Psoas muscle (tissue), 8 donors: ENCODE measurements at places on chromosomes 1 and 21. TPM values are rescaled to one million over a fixed set of nuclear protein-coding genes. Genes with fewer than 3 reads are reported as not detected.

The RHD gene
- total RNA-seq, result 0.12 TPM

GRCh38 chr1:933603-933940, 9.8 kb downstream of the SAMD11 start:
- no peaks in the 10 kb centered on the region for H3K36me3 ChIP-seq
- H3K27me3 ChIP-seq, result no peaks in the 10 kb centered on the region
- H3K4me1 ChIP-seq, result peaks cover 8% of the 10 kb centered on the region
- no peak overlapping the region for H3K27ac ChIP-seq

The PRELP gene
- 7.4 TPM for total RNA-seq

GRCh38 chr1:186492531-186493291, 31.8 kb upstream of the PDC start:
- no peak overlapping the region for H3K4me3 ChIP-seq
- H3K27me3 ChIP-seq, result no peaks in the 10 kb centered on the region
- H3K27ac ChIP-seq, result no peak overlapping the region
- DNase-seq, result no peak
- H3K4me1 ChIP-seq, result no peaks in the 10 kb centered on the region

DNA sequence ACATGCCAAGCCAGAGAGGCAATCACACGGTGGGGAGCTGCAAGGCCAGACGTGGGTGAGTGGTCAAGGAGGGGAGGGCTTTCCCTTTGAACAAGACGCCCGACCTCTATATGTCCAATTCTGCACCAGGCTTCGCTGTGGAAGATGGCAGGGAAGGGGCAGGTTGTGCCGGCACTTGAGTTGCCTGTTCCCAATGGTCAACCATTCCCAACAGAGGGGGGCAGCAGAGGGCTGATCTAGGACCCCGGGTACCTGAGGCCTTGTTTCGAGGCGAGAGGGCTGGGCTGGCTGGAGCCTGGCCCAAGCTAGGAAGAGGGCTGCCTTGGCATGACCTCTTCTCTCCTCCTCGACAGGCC, 64.9 kb downstream of the TMEM53 start:
- H3K4me3 ChIP-seq, result no peak overlapping the region
- H3K36me3 ChIP-seq, result no peaks in the 10 kb centered on the region
- H3K27ac ChIP-seq, result no peak overlapping the region
- H3K4me1 ChIP-seq, result no peaks in the 10 kb centered on the region
- peaks cover 3% of the 10 kb centered on the region for H3K27me3 ChIP-seq

GRCh38 chr1:76037324-76037723, 37.2 kb upstream of the ST6GALNAC3 start:
- H3K27me3 ChIP-seq, result no peaks in the 10 kb centered on the region
- H3K4me3 ChIP-seq, result no peak overlapping the region
- DNase-seq, result no peak
- no peaks in the 10 kb centered on the region for H3K36me3 ChIP-seq
- no peak overlapping the region for H3K27ac ChIP-seq

GRCh38 chr21:46437511-46437910, 21.2 kb upstream of the DIP2A start:
- peaks cover 100% of the 10 kb centered on the region for H3K36me3 ChIP-seq
- DNase-seq, result peak; percentile 39
- H3K4me3 ChIP-seq, result no peak overlapping the region

GRCh38 chr1:63966016-63966415, 192.2 kb downstream of the ROR1 start:
- no peaks in the 10 kb centered on the region for H3K27me3 ChIP-seq
- H3K4me3 ChIP-seq, result no peak overlapping the region
- DNase-seq, result no peak

- H3K27ac ChIP-seq, result no peak overlapping the region
- no peak for DNase-seq
- no peaks in the 10 kb centered on the region for H3K27me3 ChIP-seq
- no peak overlapping the region for H3K4me3 ChIP-seq
- no peaks in the 10 kb centered on the region for H3K36me3 ChIP-seq
These were observed 48.9 kb downstream of the AK4 start for GRCh38 chr1:65196926-65197325.

DNA sequence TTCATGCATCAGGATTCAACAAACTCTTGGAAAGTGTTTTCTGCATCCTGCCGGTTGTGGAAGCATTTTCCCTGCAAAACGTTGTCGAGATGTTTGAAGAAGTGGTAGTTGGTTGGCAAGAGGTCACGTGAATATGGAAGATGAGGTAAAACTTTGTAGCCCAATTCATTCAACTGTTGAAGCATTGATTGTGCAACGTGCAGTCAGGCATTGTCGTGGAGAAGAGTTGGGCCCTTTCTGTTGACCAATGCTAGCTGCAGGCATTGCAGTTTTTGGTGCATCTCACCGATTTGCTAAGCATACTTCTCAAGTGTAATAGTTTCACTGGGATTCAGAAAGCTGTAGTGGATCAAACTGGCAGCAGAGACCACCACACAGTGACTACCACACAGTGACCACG, 57.0 kb upstream of the PRDM2 start:
- H3K27ac ChIP-seq, result no peak overlapping the region
- no peak overlapping the region for H3K4me3 ChIP-seq
- H3K36me3 ChIP-seq, result no peaks in the 10 kb centered on the region
- DNase-seq, result no peak
- H3K27me3 ChIP-seq, result no peaks in the 10 kb centered on the region
